ENCODE measurements at places on chromosomes 1 and 21. TPM values are rescaled to one million over a fixed set of nuclear protein-coding genes. Genes with fewer than 3 reads are reported as not detected.

The ADPRS gene
- total RNA-seq, result 20.4 TPM

The CYP4A22 gene
- total RNA-seq, result not detected

The RNU1-4 gene
- under 0.01 TPM for total RNA-seq

The NMNAT2 gene
- total RNA-seq, result 34.2 TPM

The ERG gene
- 0.82 TPM for total RNA-seq

The SLX9 gene
- total RNA-seq, result 7.3 TPM

DNA sequence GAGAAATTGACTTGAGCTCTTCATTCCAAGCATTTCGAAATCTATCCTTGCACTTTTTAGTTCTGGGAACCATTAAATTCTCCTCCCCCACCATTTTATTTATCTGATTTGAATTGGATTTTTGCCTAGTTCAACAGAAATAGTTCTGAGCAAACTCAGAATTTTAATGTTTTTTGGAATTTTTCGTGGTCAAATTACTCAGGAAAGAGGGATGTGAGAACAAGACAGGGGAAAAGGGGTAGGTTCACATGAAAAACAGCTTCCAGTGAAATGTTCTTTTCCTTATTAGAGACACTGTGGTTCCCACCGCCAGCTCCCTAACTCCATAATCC, 5.7 kb upstream of the ZNF697 start:
- DNase-seq, result no peak

- DNase-seq, result no peak
Measured at GRCh38 chr1:7482077-7482476, 289.0 kb upstream of the VAMP3 start.

DNA sequence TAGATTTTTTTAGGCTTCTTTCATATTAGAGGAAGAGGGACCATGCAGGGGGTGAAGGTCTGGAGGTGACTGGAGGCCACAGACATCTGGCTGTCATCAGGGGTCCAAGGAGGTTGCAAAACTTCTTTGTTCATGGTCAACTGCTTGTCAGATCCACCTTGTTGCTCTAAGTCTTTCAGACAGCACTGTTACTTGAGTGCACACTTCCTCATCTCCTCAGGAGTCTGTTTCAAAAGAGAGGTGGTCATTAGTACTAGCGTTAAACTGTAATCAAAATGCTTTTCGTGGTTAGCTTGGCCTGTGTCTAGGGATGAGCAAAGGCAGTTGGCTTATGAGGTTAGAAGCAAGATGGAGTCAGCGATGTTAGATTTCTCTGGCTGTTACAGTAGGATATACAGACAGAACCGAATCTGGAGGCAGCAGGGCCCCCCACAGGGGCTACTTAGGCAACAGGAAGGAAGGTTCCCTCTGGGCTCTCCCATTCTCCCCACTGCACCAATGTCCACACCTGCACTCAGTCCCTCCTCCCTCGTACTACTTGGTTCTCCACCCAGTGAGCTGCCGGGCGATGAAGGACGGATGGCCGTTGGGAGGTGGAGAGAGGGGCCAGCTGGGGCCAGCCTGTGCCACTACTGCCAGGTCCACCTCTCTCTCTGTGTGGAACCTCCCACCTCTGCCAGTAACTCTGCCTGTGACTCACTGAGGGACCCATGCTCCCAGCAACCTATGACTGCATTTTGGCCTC, 57.2 kb downstream of the TOR1AIP2 start:
- no peak for DNase-seq

DNA sequence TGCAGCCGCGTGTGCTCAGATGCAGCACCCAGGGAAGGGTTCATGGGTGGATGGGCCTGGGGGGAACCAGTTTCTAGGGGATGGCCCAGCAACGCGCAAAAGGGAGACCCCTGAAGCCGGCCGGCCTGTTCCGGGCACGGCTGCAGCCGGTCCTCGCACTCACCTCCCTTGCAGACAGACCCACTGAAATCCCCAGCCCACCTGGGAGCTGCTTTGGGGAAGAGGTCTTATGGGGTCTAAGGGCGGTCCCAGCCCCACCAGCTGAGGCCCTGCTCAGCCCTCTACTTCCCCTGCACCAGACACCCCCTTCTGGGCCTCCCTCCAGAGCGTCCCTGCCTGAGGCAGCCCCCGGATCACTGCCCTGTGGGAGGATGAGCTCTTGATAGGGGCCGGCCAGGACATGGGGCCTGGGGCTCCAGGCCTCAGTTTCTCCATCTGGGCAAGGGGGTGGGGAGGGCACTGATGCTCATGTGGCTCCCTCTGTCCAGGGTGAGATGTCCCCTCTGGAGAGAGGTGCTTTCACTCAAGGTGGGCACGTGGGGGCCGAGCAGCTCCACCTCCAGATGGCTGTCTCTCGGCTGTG, 20.0 kb upstream of the TTC34 start:
- DNase-seq, result no peak

DNA sequence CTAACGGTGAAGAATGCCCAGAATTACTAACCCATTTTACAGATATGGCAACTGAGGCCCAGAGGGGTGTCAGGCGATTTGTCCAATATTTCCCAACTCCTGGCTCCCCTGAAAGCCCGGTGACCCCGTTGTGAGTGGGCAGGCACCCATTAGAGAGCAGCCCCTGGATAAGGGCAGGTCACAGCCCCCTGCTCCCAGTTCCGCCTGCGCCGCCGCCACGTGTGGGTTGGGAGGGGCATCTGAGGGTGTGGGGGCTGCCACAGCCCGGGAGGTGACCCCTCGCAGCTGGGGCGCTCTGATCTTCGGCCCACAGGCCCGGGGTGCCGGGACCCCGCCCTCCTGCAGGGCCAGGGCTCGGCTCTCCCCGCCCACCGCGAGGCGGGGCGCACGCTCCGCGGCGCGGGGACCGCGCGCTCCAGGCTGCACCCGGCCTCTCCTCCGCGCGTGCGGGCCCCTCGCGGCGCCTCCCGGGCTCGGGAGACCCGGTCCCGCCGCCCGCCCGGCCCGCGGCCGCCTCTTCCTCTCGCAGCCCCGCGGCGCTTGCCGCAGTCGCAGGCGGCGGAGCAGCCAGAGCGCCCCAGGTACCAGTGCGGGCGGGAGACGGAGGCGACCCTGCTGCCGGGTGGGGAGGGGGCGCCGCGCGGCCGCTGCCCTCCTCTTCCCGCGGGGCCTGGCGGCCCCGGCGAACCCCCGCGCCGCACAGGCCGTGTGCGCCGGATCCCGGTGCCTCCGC, at the start of gene HTR6:
TSS of gene HTR6 (plus strand) at position 423 of the 733 bp plus-strand sequence. CDS start 879 bp downstream, outside the sequence.
- peak; percentile 69 for DNase-seq

DNA sequence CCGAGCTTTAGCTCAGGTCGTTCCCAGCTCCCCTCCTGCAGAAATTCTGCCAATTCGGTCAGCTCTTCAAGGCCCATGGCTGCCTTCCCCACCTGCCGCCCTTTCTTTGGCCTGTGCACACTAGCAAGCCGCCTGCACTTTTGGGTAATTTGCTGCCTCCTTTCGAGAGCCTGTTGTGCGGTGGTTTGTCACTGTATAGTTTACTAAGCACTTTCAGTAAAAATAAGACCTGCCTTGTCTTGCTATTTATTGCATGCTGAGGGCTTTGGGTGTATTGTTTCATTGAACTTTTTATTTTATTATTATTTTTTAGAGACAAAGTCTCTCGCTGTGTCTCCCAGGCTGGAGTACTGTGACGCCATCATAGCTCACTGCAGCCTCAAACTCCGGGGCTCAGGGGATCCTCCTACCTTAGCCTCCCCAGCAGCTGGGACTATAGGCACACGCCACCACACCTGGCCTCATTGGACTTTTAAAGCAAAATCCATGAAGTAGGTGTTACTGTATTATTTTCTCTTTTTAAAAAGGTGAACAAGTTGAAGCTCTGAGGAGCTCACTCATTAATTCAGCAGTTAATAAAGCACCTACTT, 1.1 kb upstream of the FABP3 start:
- DNase-seq, result no peak

- no peak for DNase-seq
Measured at GRCh38 chr1:209609041-209609790, 25.7 kb downstream of the CAMK1G start.

DNA sequence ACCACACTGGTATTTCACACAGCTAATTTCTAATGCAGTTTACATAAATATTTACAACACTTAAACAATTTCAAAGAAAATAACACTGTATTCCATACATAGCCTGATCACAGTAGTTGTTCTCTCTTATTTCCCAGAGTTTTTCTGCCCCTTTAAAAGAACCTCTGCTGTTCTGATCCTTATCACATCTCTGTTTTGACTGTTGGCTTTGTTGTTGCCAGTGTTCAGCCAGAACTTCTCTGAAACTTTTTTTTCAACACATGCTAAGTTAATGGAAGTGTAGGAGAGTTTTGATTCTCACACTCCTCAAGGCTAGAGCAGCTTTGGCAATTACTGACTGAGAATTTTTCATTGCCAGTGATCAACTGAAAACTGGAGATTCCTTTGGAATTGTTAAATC, 11.1 kb downstream of the SELE start:
- no peak for DNase-seq
